Caudate nucleus (tissue), 63 donors: ENCODE measurements at places on chromosomes 5 and 9.

GRCh38 chr9:134155812-134156377 lies 8.5 kb downstream of the RNU6ATAC start:
- no peak for DNase-seq

- no peak for DNase-seq
Observed at GRCh38 chr9:123373946-123374345, 17.9 kb downstream of the CRB2 start.

GRCh38 chr9:27750566-27750965 lies 177.3 kb upstream of the C9orf72 start:
- no peak for DNase-seq

DNA sequence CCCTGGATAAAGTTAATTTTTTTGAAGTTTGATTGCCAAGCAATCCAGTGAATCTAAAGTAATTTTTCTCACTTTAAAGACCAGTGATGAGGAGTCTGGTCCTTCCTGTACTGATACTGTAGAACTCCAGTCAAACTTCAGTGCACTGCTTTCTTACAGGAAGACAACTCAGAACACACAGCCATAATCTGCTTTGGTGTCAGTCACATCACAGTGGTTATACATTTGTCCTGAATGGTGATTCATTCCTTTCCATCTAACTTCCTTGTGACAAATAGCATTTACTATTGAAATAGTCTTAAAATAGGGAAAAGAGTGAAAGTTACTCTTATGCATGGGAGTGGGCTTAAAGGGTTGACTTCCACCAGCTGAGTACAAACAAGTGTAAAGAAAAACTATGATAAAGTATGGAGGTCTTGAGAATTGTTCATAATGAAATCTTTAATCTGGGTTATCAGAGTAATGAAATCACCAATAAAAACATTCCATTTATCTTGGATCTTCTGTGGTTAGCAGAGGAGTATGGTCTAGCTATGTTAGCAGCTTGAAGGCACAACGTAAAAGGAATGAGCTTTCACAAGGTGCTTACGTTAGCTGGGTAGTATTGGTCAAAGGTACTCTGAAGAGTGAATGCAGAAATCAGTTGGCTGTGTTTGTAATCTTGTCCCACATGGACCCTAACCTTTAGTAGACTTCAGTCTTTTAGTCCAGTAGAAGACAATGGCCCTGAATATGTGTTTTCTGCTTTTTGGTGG lies 41.5 kb downstream of the DCP2 start:
- DNase-seq = no peak

- DNase-seq = peak; percentile 57
Observed at GRCh38 chr9:127897193-127897692, 2.2 kb downstream of the ST6GALNAC6 start.

GRCh38 chr9:12425878-12426864 lies 267.0 kb upstream of the TYRP1 start:
- DNase-seq = no peak

DNA sequence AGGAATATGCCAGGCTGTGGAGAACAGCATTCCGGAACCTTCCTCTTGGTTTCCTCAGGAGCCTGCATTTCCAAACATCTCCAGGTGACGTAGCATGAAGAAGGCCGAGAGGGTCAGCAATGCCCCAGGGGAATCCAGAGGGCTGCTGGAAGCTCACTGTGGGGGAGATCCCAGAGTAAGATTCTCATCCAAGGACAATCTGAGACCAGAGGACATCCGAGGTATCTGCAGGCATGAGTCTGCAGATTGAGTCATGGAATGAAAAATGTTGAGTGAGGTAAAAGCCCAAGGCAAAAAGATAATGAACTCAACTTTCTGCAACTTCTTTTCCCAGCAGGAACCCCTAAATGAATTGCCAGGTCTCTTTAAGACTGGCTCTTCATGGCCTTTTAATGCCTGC lies 73.5 kb downstream of the KIF4B start:
- DNase-seq = no peak

- no peak for DNase-seq
Observed at GRCh38 chr5:26884481-26884880, 153.9 kb downstream of the CDH9 start.

DNA sequence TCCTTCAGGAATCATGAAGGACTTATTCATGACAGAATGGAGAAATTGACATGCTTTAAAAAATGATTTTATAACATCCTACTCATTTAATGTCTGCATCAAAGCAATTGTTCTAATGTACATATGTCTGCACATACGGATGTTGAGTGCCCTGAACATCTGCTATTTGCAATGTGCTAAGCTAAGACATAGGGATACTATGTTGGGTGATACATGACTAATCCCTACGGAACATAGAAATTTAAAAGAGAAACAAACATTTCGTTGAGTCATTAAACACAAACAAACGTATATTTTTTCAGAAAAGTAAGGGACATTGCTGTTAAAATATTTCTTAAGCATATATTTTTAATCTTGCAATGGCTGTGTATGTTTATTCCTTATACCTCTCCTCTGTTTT lies 686.5 kb upstream of the ADAMTS16 start:
- DNase-seq = no peak

GRCh38 chr5:63820577-63820976 lies 141.7 kb downstream of the HTR1A start:
- DNase-seq = no peak

GRCh38 chr9:88303721-88304451 lies 84.4 kb upstream of the SPIN1 start:
- DNase-seq = no peak

DNA sequence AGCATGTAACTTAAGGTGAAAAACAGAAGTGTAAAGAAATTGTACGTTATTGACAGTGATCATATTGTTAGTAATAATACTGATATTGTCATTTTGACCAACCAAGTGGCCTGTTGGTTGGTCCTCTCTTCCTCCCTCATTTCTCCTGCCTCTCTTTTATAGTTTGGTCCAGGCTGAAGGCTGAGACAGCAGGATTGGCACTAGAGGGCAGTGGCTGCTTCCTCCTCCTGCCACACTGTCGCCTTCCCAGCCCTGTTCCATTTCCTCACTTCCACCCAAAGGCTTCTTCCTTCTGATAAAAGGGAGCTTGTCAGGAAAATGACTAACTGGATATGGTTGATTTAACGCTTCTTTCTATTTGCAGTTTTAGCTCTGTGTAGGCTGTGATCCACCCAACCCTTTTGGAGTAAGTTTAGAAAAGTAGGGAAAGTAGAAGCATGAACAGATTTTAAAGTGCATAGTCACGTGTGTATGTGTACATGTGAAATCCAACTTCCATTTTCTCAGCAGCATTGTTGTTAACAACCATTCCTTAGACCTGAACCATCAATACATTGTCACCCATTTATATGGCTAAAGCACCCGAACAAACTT lies 35.6 kb downstream of the PTCD2 start:
- DNase-seq = peak; percentile 3

GRCh38 chr5:165152058-165152457 lies 1646.6 kb downstream of the MAT2B start:
- no peak for DNase-seq

- DNase-seq = no peak
Observed at GRCh38 chr9:120904978-120905301, 21.7 kb downstream of the TRAF1 start.

- no peak for DNase-seq
Observed at GRCh38 chr9:29588361-29588760, 2015.1 kb upstream of the C9orf72 start.

DNA sequence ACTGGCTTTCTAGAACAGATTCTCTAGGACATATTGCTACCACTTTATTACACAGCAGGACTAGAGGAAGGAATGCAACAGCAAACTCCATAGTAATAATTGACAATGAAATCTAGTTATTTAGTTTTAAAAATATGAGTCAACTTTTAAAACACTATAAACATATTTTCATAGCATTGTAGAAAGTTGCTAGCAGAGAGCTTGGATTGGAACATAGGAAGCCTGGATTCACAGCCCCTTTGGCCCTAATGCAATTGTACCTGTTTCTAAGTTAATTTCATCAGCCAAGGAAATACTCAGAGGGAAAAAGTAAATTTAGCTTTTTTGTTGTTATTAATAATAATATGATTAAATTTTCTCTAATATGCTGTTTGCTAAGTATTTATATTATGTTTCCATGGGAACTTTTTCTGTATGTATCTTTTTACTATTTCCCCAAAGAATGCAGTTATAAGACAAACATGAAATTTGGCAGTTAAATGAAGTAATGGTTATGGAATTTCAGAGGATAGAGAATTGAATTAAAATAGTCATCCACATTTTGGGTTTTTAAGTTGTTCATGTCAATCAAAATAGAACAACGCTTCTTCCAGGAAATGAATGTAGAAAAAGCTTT lies 45.6 kb downstream of the VCAN start:
- DNase-seq = no peak

DNA sequence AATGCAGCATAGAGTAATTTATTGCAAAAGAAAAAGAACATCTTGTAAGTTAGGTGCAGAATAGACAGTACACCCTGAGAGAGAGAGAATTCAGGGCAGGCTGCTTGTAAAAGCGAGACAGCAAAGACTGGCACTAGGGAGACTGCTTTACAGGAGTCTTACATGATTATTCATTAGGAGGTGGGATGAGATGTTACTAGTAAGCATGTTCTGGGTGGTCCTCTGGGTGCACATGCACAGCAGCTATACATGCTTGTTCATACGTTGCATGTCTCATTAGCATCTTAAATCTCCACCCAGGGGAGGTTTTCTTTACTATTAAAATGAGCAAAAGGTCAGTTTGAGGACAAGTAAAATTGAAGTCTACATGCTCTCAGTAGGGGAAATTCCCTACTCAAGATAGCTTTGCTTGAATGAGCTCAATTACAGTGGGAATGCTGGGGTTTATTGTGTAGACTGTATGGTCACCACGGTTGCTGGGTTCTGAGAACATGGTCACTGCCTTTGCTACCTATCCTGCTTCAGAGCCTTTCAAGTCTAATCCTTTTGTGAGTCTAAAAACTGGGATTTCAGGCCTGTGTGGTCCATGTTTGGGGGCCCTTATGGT lies 60.6 kb downstream of the RGS7BP start:
- no peak for DNase-seq

DNA sequence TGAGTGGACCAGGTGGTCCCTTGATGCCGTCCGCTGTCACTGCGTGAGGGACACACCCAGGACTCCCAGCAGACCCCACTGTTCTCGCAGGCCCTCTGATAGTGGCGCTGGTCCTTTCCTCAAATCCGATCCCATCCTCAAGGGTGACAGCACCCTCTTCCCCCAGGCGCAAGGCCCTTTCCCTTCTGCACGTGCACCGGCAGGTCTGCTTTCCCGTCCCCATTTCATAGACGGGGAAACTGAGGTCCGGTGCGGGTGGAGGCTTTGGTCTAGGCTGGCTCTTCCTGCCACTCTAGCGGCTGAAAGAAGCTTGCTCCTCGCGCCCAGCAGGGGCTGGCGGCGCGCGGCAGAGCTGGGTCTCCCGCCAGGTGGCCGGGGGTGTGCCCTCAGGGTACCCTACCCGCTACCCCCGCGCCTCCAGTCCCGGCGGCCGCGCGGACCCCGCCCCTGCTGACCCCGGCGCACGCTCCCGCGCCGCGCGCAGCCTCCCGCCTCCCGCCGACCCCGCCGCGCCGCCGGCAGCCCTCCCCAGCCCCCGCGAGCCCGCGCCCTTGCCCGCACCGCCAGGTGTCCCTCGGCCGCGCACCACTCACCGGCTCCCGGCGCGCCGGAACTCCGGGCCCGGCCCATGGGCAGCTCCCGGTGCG lies 453 bp downstream of the RASGEF1C start:
- no peak for DNase-seq

GRCh38 chr5:100889165-100889743 lies 13.8 kb downstream of the ST8SIA4 start:
- DNase-seq = no peak

- no peak for DNase-seq
Observed at GRCh38 chr9:100082782-100083181, 16.0 kb downstream of the ERP44 start.

GRCh38 chr5:76385540-76385939 lies 17.5 kb upstream of the IQGAP2 start:
- DNase-seq = no peak

GRCh38 chr5:90590170-90590569 lies 31.6 kb downstream of the ADGRV1 start:
- no peak for DNase-seq

GRCh38 chr5:2272755-2273154 lies 390.0 kb upstream of the IRX4 start:
- DNase-seq = no peak

DNA sequence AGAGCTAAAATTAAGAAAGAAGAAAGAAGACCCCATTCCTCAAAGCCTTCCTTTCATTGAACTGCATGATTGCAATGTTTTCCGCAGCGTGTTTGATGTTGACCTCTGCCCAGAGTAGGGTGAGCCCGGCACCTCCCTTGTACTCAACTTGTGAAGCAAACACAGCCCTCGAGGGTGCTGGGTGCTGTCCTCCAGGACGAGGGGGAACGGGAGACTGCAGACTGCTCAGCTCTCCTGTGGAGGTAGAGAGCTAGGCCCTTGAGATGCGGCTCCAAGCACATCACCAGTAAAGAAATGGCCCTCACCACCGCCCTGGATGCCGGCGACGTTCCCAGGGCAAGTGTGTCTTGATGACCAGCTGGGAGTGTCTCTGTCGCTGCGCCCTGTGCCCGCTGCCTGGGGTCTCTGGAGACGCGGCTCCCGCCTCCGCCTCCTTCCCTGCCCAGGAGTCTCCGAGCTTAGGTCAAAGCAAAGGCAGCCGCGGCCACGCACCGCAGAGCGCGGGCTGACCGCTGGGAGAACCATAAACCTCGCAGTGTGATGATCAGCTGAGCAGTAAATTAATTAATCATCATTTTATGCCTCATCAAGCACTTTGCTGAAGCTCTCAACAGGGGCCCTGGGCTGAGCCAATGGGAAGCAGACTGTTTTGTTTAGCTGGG lies 108.7 kb downstream of the IRX2 start:
- DNase-seq = no peak

DNA sequence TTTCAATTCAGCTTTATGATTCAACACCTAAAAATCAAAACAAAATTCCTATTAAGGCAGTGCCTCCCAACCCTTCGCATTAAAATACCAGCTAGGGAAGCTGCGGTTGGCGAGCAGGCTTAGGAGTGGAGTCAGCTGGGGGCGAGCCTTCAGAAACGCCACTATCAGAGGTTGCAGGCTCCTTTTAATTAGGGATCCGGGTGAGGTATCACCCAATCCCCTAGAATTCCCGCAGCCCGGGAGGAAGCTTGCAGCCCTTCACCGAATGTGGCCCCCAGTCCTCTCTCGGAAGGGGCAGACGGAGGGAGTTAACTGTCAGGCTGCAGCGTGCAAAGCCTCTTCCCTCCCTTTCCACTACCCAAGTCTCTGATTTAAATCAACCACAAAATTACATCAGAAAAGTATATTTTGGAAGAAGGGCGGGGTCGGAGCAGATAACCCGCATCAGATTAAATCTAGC lies 1.7 kb downstream of the STC2 start:
- DNase-seq = no peak

DNA sequence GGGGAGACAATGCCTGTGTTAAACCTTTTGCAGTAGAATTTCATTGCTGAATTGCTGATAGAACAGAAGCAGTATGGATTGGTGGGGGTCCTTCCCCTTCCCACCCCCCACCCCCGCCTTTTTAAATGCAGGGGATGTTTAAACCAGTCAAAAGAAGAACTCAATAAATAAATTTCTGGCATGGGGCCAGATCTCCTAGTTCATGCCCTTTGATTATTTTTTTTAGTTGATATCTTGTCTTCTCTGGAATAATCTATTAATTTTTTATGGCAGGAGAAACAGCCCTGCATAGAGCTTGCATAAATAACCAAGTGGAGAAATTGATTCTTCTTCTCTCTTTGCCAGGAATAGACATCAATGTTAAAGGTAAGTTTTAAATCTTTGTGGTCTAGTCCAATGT lies 72.8 kb downstream of the SLF1 start:
- DNase-seq = no peak

- no peak for DNase-seq
Observed at GRCh38 chr5:37132646-37133045, 116.5 kb downstream of the CPLANE1 start.

GRCh38 chr9:90774682-90775081 lies 26.9 kb upstream of the SYK start:
- DNase-seq = no peak
